ENCODE measurements at places on chromosomes 2 and 18. TPM values are rescaled to one million over a fixed set of nuclear protein-coding genes. Genes with fewer than 3 reads are reported as not detected.

DNA sequence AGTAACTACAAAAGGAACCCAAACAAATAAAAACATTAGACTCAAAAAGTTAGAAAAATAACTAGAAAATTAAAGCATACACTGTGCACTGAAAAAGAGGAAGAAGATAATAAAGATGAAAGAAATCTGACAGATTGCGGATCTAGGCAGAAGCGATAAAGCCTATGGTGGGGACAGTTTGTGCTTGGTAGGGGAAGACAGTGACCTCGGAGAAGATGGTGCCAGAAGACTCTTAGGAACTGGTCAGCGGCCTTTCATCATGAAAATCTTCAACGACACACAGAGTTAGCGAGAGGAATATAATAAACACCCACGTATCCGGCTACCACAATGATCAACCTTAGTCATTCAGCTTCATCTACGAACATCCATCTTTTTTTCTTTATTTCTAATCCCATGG lies 180.5 kb downstream of the HDAC4 start:
- DNase-seq: no peak

- DNase-seq: no peak
Observed at GRCh38 chr2:3466482-3466863, 52.9 kb downstream of the ADI1 start.

DNA sequence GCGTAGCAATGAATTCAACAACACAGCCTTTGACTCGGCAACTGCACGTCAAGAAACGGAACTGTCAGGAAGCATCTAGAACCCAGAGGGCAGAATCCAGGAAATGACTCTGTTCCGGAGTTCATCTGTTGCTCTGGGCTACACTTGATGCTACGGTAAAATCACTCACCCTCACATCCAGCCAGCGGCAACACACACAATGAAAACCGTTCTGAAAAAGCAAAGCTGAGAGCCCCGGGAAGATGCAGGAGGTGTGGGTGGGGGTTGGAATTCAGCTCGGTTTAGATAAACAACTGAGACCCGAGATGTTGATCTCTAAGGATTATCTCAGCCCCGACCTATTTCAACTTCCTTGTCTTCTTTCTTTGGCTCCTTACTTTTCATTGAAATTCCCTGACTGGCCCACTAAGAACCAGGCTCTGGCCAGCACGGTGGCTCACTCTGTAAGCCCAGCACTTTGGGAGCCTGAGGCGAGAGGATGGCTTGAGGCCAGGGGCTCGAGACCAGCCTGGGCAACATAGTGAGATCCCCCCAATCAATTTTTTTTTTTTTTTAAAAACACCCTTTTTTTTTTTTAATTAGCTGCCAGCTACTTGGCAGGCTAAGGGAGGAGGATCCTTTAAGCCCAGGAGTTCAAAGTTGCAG lies 13.3 kb upstream of the RAB17 start:
- DNase-seq: no peak

DNA sequence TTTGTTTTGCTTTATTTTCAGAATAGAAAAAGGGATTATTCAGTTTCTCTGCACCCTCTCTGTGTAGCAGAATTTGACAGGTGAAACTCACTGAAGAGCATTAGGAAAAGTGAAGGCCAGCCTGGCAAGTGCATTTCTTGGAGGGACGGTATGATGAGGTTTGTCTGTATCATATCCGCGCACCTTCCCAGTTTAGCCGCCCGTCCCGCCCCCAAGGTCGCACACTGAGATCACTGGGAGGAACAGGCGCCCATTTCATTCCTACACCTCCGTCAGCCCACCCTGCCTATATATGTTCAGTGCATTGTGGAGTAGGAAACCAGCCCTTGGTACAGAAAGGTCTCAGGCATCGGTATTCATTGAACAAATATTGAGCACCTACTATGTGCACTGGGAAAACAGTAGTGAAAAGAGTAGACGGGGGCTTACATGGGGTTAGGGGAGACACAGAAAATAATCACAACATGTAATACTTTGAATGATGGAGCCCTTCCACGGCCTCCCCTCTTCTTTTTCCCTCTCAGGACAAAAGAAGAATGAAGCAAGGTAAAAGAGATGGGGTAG lies 678 bp upstream of the FECH start:
- no peak for DNase-seq

DNA sequence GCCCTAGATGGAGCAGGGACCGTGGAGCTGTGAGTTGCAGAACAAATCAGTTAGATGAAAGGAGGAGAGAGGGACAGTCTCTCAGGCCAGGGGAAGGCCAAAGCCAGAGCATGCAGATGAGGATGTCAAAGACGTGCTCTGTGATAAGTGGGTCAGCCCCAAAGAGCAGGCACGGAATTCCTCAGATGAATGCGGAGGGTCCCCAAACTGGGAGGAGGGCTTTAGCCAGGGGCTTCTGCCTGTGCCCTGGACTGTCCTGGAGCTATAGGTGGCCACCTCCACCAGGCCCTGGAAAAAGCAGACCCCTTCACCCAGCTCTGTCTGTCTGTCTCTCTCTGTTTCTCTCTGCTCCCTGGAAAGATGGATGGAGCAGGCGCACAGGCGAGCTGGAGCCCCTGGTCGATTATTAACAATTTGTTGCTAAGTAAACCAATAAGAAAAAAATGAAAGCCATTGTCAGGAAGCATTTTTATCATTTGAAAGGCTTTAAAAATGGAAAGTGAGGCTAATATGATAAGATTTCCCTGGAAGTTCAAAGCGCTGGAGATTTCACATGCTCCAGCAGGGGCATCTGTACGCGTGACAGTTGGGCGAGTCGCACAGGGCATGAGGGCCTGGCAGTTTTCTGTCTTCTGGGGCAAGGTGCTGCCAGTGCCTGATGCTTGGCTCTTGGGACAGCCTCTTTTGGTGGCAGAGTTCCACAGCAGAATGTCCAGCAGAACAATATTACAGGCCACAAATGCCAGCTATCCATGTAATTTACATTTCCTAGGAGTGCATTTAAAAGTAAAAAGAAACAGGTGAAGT lies 241.0 kb downstream of the GLI2 start:
- peak; percentile 67 for DNase-seq

DNA sequence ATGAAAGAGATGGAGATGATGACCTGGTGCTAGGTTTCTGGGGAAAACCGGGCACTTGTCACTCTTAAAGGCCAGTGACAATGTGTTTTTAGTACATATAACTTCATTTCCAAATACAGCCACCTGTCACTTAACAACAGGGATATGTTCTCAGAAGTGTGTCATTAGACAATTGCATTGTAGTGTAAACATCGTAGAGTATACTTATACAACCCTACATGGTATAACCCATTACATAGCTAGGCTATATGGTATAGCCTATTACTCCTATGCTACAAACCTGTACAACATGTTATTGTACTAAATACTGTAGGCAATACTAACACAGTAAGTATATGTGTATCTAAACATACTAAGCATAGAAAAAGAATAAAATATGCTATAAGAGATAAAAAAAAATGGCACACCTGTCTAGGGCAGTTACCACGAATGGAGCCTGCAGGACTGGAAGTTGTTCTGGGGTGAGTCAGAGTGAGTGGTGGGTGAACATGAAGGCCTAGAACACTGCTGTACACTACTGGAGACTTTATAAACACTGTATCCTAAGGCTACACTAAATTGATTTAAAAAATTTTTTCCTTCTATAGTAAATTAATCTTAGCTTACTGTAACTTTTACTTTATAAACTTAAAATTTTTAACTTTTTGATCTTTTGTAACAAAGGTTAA lies 123.2 kb downstream of the THADA start:
- no peak for DNase-seq

The CDKL4 gene
- 0.60 TPM for polyA plus RNA-seq

The DARS1 gene
- polyA plus RNA-seq: 52.2 TPM

Measured in SK-N-SH (cell line).